ENCODE measurements at places on chromosomes 13 and 19.

- DNase-seq, result no peak
These were observed 15.6 kb downstream of the SPACA7 start for GRCh38 chr13:112391746-112392145.

DNA sequence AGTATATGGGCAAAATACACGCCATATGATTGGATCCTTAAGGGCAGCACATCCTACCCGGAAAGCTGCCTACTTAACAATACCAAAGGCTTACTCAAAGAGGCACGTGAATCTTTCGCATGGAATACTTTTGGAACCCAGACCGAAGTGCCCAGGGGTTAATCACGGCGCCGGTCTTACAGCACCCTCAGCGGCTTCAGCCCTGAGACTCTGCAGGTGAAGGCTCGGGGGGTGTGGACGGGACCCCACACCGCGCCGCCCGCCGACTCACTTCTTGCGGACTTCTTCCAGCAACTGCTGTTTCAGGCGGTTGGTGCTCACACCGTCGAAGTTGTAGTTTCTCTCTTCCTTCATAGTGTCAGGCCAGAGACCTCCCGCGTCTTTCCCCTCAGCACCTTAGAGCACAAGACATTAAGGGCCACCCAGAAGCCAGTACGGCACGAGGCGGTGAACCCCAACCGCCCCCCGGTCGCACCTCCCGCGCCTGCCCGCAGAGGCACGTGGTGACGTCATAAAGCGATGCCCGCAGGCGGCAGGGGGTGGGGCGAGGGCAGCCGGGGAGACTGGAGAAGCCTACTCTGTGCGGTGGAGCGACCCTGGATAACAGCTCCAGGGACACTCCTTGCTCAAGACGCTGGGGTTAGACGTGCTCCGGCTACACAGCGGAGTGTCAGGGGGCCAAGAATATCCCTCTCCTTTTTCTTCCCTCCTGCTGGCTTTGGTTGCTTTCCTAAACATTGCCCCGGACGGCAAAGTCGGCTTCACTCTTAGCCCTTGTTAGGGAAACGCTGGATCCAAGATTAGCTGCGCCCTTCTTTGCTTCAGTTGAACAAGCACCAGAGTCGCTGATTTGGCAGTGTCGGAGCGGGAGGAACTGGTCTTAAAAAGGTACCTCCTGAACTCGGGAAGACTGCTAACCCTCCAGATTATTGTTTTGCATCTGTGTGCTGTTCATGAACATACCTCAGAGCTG, at the start of gene CCDC169:
CCDC169 (minus strand) TSS at position 449 of the 973 bp plus-strand sequence; CDS start at position 354, 95 bp downstream.
- DNase-seq, result peak; percentile 1

DNA sequence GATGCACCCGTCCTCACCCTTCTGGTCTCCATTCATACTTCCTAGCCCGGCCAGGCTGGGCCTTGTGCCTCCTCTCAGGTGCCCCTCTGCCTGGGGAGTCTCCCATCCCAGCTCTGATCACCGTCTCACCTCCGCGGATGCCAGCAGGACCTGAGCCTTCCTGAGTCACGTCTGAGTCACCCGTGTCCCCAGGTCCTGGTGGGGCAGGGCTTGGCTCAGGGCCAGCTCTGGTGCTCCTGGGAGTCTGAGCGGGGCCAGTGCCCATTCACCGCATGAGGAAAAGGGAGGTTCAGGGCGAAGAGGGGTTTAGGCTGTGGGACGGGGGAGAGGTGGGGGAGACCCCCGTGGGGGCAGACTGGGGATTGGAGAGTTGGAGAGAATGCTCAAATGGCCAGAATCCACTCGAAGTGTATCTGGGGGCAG, 593 bp downstream of the ATP8B3 start:
- DNase-seq, result no peak

DNA sequence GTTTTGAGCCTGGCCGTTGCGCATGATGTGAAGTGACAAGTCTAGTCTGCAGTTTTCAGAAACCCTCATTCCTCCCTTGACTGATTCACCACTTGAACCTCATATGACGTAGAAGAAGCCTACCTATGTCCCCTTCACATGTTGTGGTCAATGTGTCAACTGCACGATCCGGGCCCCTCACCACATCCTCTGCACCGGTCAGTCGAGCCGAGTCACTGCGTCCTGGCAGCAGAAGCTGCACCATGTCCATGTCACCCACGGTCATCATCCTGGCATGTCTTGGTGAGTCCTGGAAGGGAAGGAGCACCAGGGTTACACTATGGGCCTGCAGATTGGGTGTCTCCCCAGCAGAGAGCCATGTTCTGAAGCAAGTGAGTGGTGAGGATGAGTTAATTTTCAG, at the start of gene KIR2DL4:
KIR2DL4 (plus strand) TSS at position 201 of the 400 bp plus-strand sequence; CDS start at position 243, 42 bp downstream.
- DNase-seq, result no peak

GRCh38 chr19:11286312-11286974, 9.5 kb upstream of the TSPAN16 start:
- DNase-seq, result no peak

DNA sequence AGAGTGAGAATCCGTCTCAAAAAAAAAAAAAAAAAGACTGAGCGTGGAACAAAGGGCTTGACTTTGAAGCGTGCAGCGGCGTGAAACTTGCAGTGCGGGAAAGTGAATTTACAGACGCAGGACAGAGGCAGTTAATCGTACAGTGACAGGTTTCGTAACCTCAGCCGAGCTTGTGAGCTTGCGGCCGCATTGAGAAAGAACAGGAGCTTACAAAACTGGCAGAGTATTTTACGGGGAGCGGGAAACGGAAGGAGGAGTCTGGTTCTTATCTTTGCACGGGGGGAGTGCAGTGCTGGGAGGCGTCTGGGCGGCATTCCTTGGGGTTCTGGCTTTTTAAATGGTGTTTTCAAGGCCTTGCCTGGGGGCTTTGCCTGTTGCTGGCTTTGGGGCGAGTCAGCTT, 6.0 kb upstream of the BSG start:
- DNase-seq, result no peak

DNA sequence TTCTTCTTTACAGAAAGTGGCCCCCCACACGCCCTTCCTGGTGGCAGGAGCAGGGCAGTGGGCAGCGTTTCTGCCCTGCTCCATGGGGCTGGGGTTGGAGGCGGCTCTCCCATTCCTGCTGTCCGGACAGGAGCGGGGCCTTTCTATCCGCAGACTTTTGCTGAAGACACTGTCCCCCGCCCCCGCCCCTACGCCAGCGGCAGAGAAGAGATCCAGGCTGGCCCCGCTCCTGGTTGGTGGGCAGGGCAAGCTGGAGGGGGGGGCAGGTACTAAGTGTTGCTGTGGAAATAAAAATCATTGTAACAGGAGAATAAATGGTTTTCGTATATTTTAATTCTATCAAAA, 81.7 kb downstream of the ZNF429 start:
- DNase-seq, result no peak

DNA sequence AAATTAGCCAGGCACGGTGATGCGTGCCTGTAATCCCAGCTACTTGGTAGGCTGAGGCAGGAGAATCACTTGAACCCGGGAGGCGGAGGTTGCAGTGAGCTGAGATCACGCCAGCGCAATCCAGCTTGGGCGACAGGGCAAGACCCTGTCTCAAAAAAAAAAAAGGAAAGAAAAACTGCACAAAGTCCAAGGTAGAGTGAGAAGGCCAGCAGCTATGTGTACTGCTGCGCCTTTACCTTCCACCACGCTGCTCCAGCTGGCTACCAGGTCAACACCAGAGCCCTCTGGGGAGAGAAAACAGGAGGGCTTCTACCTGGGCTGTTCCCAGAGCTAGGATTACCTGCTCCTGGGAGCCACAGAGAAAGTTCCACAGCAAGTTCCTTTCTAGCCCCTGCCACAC, 3.2 kb downstream of the ELL start:
- DNase-seq, result no peak

- no peak for DNase-seq
These were observed 88.8 kb downstream of the LMO7 start for GRCh38 chr13:75724752-75725517.

DNA sequence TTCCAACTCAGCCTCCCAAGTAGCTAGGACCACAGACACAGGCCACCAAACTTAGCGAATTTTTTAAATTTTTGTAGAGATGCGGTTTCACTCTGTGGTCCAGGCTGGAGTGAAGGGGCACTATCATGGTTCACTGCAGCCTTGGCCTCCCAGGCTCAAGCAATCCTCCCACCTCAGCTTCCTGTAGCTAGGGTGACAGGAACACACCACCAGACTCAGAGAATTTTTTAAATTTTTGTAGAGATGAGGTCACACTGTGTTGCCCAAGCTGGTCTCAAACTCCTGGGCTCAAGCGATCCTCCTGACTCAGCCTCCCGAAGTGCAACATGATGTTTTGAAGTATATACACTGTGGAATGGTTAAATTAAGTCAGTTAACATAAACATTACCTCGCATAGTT, 263.6 kb downstream of the OXGR1 start:
- no peak for DNase-seq

DNA sequence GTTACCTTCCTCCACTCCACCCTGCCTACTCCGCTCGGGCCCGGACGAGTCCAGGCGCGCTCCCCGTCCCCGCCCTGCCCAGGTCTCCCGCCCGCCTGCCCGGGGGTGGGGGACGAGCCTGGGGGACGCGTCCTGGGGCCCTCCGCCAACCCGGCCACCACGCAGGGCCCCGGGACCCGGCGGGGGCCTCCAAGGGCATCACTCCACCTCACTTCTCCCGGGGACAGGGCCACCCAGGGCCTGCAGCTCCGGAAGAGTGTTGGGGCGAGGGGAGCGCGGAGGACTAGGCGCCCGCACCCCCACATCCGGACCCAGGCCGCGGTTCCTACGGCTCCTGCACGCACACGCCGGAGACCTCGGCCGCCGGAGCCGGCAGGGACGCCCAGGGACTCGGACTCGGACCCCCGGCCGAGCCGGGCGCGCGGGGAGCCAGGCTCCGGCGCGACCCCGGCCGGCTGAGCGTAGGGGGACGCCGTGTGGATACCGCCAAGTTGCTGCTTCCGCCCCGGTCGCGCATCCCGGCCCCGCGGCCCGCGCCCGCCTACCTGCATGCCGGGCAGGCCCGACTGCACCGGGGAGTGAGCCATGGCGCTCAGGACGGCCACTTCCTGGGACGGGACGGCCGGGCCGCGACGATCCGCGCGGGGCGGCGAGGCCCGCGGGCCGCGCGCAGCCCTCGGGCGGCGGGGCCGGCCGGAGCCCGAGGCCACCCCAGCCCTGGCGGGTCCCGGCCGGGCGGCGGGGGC, 534 bp downstream of the STK24 start:
- DNase-seq, result peak; percentile 48

GRCh38 chr13:39767791-39768517, 112.5 kb downstream of the COG6 start:
- DNase-seq, result no peak

DNA sequence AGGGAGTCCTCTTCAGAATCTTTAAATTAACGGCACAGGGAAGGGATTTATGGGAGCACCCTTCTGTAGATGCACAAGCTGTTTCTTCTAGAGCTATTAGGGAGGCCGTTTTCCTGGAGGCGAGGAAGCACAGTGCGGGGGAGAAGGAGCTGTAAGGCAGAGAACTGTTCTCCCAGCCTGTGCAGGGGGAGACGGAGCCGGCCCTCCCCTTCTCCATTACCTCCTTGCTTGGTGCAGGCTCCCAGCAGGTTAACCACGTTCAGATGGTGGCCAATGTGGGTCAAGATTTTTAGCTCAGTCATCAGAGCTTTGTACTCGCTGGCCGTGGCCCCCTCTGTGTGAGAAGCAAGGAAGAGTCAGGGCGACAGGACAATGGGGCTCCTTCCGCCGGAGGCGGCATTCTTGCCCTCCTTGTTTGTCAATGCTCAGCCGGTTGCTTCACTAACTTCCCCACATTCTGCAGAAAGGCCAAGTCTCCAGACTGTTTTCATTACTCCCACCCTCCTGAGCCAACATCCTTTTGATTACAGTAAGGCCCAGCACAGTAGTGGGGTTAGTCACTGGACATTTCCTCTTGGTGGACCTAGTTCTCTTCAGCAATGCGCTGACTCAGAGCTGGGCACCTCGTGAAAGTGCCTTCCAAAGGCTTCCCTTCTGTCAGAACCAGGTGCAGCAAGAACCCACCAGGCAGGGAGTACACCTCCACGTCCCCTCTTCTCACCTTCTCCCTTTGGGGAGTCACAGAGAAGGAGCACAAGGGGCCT, 165.4 kb downstream of the FLT1 start:
- DNase-seq, result no peak

GRCh38 chr13:73715114-73715910, 418.9 kb downstream of the KLF12 start:
- DNase-seq, result no peak

- DNase-seq, result no peak
These were observed 706 bp downstream of the SERP2 start for GRCh38 chr13:44374348-44374712.

GRCh38 chr13:71597150-71597549, 269.9 kb downstream of the DACH1 start:
- no peak for DNase-seq

DNA sequence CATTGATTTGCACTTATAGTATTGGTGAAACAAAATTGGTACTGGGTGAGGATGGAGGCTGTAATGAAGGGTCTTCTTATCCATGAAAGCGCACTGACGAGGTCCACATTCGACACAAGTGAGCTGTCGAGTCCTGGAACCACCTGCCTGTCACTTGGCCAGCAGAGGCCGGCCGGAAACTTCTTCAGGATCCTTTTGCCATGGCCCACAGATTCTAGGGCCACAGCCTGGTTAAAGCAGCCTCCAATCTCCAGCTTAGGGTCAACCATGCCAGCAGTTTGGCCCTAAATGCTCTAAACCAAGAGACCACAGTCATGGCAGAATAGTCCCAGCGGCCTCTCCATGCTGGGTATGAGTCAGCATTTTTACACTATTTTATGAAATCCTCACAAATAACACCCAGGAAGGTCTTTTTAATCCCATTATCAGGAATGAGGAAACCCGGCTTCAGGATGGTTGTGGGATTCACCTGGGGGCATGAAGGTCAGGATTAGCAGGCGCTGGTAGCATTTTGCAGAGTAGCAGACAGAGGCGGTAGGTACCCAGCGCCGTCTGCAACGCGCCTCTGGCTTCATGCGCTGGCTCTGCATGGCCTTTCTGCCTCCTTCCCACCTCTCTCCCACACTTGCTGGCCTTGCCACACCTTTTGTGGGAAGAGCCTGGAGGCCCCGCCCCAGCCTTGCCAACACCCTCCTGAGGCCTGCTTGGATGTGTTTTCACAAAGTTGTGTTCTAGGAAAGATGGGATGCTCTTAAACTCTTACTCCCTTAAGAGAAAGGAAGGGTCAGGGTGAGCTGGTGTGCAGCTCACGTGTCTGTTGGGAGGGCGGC, 15.2 kb downstream of the GAS6 start:
- DNase-seq, result no peak

GRCh38 chr19:45569619-45570421, 14.8 kb downstream of the OPA3 start:
- peak; percentile 13 for DNase-seq

DNA sequence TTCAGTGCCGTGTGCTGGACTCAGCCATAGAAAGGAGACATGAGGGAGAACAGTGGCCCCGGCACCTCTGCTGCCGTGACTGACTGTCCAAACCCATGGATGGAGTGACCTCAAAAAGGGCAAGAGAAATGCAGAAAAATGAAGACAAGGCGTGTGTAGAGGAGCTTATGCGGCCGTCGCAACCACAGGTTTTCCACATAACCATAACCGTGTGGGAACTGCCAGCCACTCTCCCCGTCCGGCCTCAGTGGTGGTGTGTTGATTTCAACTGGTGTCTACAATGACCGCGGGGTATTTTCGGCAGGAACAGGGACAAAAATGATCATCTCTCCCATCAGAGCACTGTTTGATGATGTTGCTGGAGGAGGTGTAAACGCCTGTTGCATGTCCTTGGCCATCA, 42.9 kb upstream of the F7 start:
- no peak for DNase-seq

Measured in activated naive CD4-positive, alpha-beta T cell (primary cell).